ENCODE measurements at places on chromosomes 12 and 14.

- no peak for DNase-seq
Observed at GRCh38 chr14:64092940-64093339, 201.2 kb downstream of the ESR2 start.

- DNase-seq: no peak
Observed at GRCh38 chr12:109947521-109947920, 47.4 kb downstream of the TCHP start.

- no peak for DNase-seq
Observed at GRCh38 chr14:75040959-75041358, 10.3 kb downstream of the MLH3 start.

- DNase-seq: no peak
Observed at GRCh38 chr12:51306507-51306906, 17.5 kb downstream of the BIN2 start.

- DNase-seq: no peak
Observed at GRCh38 chr12:106645465-106646330, 62.9 kb downstream of the RFX4 start.

GRCh38 chr12:105569886-105570285 is 239.4 kb downstream of the C12orf75 start:
- DNase-seq: no peak

- no peak for DNase-seq
Observed at GRCh38 chr12:12017135-12017581, 53.6 kb upstream of the BCL2L14 start.

- no peak for DNase-seq
Observed at GRCh38 chr14:93320489-93320888, 12.3 kb downstream of the BTBD7 start.

DNA sequence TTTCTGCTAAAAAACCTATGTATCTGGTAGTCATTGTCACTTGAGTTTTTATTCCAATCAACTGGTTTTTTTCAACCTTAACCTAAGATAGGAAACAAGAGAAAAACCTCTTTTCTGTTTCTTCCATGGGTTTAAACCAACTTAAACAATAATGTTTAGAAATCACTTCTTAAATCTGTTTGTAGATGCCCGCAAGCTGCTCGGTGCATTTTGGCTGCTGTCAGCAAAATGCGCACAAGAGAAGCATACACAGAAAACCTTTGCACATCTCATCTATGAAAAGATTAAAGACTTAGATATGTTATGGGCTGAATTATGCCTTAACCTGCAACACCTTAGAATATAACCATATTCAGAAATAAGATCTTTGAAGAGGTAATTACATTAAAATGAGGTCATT is 299.8 kb downstream of the ITPR2 start:
- DNase-seq: no peak

DNA sequence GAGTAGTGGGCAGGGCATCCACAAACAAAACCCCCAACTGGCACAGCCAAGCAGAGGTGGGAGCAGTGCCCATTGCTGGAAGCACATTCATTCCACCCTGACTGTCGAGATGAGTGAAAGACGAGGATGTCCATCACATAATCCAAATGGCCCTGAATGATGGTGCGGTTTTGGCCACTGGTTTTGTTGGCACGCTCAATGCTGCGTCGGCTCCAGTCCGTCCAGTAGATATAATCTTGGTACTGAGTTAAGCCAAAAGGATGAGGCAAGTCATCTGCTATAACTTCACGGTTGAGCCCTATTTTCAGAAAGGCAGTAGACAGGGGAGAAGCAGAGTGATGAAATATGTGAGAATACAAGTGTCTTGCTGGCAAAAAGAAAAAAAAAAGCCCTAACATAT is 88.1 kb downstream of the BCL2L14 start:
- DNase-seq: no peak

DNA sequence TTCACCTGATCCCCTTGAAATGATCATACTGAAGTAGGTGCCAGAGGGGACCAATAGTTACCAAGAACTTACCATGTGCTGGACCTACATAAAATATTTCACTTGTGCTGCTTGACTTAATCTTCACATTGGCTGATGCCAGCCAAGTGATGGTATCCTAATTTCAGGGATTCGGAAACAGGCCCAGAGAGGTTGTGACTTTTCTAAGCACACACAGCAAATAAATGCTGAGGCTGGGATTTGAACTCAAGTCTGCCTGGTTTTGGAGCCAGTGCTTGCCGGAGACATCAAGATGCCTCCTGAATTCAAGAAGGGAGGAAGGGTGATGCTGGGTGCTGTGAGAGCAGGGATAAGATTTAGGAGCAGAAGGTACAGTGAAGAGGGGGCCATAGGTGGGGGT is 173.5 kb upstream of the LHX5 start:
- DNase-seq: no peak

DNA sequence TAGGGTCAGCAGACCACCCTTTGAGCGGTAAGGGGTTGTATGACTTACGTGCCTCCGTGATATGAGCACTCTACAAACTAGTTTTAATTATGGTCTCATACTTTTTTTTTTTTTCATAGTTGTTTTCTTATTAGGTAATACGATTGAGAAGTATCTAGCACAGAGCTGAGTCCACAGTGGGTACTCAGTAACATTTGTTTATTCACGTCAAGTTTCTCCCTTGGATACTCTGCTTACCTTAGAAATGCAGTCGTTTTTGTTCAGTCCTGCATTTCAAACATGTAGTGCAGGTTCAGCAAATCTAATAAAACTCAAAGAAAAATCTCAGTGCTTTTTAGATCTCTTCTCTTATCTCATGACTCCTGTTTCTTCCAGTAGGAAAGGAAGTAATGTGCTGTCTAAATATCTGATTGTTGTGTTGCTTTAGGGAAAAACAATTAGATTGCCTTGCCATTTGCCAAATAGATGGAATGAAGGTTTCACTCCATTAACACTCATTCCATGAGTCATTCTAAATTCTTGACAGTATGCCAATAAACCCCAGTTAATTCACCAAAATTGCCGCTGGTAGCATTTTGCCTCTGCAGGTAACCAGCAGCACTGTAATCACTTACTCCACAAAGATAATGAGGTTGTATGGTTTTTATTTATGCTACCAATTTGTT is 118.9 kb downstream of the PTCSC3 start:
- no peak for DNase-seq

DNA sequence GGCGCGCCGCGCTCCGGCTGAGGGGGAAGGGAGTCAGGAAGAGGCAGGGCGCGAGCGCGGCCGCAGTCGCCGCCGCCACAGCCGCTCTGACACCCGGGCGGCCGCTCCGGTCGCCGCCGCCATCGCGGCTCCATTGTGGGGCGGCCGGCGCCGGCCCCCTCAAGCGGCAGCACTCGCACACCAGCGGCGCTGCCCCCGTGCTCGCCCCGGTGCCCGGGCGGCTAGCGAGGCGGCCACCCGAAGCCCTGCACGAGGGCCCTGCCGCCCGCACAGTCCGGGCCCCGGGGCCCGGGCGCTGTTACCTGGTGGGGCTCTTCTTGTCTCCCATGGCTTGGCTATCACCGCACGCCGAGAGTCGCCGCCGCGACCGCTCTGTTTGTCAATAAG is 202 bp downstream of the YAF2 start:
- DNase-seq: no peak

- DNase-seq: no peak
Observed at GRCh38 chr12:4320497-4320852, 538 bp upstream of the TIGAR start.

DNA sequence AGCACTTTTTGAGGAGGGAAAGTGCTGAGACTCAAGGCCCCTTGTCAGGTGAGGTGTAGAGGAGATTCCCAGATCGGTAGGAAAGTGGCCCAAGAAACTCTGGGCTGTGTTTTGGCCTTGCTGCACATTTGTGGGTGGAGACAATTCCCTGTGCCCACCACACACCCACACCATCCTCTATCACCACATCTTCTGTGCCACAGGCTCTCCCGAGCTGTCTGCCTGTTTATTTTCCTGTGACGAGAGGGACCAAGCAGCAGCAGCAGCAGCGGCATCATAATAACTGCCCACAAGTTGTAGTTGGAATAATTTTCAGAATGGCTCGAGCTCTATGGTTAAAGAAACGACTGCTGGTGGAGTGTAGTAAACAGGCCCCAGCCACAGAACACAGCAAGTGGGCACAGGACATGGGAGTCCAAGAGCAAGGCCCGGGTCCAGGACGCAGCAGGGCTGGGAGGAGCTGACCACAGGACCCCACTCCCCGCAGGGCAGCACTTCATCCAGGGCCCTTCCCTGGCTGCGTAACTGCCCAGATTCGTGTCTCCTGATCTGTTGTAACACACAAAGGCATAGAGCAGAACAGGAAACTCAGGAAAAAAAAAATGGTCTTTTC is 55.6 kb upstream of the BCL2L14 start:
- DNase-seq: no peak
